ENCODE measurements at places on chromosomes 1 and 21.

GRCh38 chr1:207952617-207953542 is 42.0 kb upstream of the CD34 start:
- no peak for DNase-seq

- peak; percentile 64 for DNase-seq
These were observed 9.7 kb downstream of the CTNNBIP1 start for GRCh38 chr1:9900142-9901043.

GRCh38 chr1:224378855-224379631 is 22.4 kb downstream of the CNIH4 start:
- DNase-seq: no peak

DNA sequence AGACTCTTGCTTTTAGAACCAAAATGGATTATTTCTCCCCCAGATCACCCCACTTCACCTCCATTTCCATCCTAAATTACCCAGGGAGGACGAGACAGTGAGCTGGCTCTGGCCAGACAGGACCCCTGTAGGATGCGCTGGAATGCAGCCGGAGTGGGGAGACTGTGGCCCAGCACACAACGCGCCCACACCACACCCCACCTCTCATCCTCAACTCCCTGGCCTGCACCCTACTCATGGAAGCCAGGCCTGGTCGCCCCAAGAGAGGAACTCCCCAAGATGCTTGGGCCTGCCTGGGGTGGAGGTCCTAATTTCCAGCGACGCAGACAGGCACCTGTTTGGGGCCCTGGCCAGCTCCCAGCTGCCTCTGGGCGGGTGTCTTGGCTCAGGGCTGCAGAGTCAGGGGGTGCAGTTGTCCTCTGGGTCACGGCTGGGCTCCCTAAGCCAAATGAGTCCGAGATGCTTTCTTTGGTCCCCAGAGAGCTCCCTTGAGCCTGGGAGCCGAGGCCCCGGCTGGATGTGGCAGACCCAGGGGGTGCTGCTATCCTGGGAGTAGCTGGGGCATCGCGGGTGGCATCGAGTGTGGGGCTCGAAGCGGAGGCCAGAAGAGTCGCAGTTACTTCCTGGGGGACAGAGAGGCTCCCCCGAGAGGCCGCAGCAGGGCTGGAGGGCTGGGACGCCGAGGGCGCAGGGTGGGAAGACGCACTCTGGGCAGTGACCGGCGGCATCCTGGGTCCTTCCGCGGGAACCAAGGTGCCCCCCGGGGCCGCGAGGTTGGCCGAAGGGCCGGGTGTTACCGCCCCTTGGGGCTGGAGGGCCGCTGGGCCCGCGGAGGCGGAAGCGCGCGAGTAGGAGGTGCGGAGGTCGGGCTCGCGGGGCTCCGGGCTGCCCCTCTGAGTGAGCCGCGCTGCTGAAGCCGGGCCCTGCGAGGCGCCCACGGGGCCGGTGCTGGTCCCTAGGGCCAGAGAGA is 10.4 kb downstream of the CLEC20A start:
- no peak for DNase-seq

DNA sequence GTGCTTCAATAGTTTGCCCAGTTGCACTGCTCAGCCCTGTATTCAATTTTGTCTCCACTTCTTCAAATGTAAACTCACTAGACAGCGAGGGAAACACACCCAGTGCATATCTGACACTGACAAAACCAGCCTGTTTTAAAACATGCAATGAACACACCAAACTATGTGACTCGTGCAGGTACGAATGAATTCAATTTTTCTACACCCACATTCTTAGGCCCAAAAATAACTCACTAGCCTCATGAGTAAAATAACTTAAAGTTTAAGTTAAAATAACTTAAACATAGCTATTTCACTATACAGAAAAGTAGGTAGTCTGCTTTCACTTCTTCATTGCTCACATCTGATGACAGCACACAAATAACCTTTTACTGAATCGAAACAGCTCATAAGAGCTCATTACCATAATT is 21.1 kb downstream of the TTC13 start:
- no peak for DNase-seq

- DNase-seq: no peak
These were observed 110.7 kb downstream of the AK5 start for GRCh38 chr1:77392486-77392885.

Data from NCI-H524 (cell line).